ENCODE measurements at places on chromosomes 4 and X.

DNA sequence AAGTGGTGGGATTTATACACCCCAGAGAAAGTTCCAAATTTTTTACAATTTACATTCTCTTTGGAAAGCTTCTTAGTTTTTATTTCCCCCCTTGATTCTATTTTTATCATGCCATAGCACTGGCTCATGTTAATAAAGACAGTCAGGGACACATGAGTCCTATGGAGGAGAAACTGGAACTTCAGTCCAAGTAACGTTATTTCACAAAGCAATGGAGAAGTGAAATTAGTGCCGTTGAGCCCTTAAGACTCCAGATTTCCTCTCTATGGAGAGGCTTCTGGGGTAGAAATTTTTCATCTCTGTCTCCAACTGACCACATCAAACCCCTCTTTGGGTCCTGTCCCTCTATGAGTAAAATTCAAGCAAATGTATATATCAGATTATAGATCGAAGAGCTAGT lies 12.8 kb upstream of the TASL start:
- no peak for DNase-seq

DNA sequence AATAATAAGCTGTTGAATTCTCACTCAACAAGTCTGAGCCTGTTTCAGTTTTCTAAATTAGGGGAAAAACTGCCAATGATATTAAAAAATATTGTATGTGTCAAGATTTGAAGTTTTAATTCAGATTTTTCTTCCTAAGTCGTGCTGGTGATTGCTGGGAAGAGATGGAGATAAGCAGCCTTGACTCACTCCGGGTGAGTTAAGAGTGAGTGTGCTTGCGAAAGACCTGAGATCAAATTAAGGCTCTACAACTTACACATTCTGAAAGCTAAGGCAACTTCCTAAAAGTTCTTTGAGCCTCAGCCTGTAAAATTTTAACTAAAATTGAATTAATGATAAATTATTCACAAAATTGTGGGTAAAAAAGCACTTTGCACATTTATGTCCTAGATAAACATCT lies 1441.2 kb downstream of the PCDH7 start:
- DNase-seq = peak; percentile 15

GRCh38 chrX:11374570-11374969 lies 81.4 kb downstream of the AMELX start:
- DNase-seq = no peak

GRCh38 chrX:24229400-24229879 lies 79.9 kb downstream of the ZFX start:
- DNase-seq = no peak

GRCh38 chr4:186144946-186145569 lies 40.6 kb downstream of the FAM149A start:
- peak; percentile 37 for DNase-seq

DNA sequence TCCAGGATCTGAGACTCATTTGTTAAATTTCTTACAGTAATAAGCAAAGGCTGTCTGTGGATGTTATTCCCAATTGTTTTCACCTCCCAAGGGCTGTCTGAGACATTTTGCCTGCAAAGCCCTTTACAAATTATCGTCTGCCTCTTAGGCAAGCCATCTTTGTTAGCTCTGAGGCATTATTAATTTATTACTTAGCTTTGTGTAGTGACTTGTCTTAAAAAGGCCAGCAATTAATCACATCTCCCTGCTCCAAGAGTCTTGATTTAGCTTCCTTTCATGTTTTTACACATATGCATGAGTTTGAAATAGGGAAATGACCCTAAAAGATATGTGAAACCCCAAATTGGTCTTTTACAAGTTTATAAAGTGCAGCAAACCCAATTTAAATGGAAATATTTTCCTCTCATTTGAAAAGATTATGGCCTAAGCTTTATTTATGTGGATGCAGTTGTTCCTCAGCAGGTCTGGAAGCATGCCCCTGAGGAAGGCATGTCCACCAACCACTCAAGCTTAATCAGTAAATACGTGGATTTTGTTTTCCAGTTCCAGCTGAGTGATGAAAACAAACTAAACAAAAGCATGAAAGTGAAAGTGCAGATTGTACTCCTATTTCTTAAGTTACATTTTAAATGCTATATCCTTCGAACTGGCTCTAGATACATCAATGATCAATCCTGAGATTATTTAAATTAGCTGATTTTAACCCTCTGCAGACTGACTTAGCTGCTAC lies 173.6 kb upstream of the LNX1 start:
- DNase-seq = no peak

GRCh38 chr4:31089815-31090214 lies 369.6 kb downstream of the PCDH7 start:
- peak; percentile 72 for DNase-seq

DNA sequence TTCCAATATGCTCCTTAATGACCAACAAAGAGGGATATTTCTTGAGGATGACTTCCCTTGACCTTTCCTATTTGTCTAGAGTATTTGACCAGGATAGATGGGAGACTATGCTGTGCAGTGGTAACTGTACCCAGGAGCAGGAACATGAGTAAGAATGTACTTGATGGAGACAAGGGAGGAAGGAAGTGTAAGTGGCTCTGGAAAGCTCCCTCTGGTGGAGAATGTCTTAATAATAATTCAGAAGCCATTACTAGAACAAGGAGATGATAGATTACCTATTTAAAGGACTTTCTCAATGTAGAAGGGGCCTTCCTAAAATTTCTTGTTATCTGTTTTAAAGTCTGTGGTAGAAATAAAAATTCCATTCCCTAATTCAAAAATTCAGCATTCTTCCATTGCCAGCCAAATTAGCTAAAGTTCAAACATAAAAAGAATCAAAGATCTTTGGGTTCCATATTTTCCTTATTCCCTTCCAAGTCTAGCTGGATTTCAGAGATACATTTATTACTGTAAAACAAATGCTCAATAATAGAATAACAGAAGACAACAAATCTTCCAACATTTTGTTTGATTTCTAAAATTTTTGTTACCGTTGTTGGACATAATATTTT lies 83.8 kb downstream of the GRID2 start:
- DNase-seq = peak; percentile 22

- DNase-seq = no peak
These were observed 148.5 kb downstream of the FAM13A start for GRCh38 chr4:88908521-88908920.

DNA sequence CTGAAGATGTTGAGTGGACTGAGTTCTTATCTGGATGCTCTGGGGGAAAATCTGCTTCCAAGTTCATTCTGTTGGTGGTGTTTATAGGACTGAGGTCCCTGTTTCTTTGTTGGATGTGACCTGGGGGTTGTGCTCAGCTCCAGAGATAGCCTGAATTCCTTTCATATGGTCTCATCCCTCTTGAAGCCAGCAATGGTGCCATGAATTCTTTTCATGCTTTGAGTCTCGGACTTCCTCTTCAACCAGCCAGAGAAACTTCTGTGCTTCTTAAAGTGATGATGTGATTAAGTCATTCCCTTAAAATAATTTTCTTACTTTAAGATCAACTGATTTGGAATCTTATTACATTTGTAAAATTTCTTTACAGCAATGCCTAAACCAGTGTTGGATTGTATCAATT lies 233.8 kb upstream of the UGT8 start:
- peak; percentile 61 for DNase-seq

DNA sequence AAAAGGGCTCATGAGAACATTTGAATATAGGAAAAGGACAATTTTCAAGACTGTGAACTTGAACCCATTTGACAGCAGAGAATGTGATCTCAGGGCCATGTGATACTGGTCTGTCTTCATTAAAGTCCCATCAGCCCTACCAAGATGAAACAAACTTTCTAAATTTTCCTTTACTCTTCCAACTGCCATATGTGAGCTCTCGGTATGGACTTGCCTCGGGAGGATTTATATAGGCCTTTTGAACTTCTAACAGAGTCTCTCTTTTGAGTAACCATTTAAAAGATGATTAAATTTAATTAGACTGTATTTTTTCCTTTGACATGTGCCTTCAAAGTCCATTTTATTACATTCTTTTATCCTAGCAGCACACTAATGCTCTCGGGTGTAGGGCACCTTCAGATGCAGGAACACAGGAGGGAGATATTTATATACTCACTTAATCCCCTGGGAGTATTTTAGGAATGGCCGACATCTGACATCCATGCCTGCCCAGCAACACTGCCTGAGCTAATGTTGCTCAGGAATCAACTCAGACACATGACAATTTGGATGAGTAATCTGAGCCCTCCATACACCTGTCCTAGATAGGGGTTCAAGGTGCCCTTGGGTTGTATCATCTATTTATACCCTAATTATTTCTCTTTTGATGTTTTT lies 155.0 kb downstream of the SLC7A11 start:
- no peak for DNase-seq

- DNase-seq = no peak
These were observed 8.3 kb upstream of the HAND2 start for GRCh38 chr4:173538148-173538908.

DNA sequence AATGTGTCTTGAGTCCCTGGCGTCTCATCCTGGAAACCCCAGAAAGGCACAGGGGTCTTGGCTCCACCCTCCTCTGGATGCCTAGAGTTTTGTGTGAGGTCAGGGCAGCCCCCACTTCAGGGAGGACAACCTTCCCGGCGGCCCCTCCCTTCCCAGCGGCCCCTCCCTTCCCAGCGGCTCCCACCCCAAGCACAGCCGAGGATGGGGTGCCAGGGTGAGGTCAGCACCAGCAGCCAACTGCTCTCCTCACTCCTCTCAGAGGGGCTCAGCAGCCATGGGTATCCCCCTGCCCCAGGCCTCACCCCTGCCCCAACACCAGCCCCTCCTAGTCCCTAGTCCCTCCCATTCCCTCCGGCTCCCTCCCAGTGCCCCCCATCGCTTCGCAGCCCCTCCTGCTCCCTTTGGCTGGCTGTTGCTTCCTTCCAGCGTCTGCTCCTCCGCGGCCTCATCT lies 17.4 kb downstream of the DGKQ start:
- DNase-seq = no peak

- no peak for DNase-seq
These were observed 233.5 kb upstream of the PGRMC2 start for GRCh38 chr4:128521156-128521555.

GRCh38 chr4:47513461-47513860 lies 28.4 kb downstream of the ATP10D start:
- no peak for DNase-seq

DNA sequence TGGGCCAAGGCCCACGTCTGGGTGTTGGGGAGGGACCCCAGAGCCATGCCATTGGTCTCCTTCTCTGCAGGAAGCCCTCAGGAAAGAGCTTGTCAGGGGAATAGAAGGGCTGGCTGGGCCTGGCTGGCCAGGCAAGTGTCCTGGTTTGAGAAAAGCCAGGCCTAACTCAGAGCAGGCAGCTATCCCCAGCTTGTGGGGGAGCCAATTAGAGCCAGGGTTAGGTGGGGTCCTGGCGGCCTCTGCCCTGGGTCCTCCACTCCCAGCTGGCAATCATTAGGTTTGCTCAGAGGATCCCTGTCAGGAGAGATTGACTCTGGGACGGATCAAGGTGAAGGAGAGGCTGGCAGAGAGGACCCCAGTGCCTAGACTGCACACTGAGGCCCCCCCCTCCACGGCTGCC lies 64.8 kb downstream of the PJA1 start:
- no peak for DNase-seq

GRCh38 chrX:104935581-104935980 lies 284.9 kb downstream of the TEX13A start:
- DNase-seq = no peak

- no peak for DNase-seq
These were observed 5.1 kb downstream of the PSAPL1 start for GRCh38 chr4:7429601-7430078.

- DNase-seq = no peak
These were observed 177.1 kb downstream of the NWD2 start for GRCh38 chr4:37421614-37422013.

- no peak for DNase-seq
These were observed 59.1 kb upstream of the GRPEL1 start for GRCh38 chr4:7126981-7127380.

- DNase-seq = no peak
These were observed 27.2 kb downstream of the NOP14 start for GRCh38 chr4:2935762-2936743.

- peak; percentile 70 for DNase-seq
These were observed 19.2 kb downstream of the PNMA6E start for GRCh38 chrX:153381684-153382532.

- DNase-seq = peak; percentile 79
These were observed 8.8 kb downstream of the PPM1K start for GRCh38 chr4:88275516-88275915.

GRCh38 chrX:97266406-97267121 lies 382.9 kb downstream of the RPA4 start:
- no peak for DNase-seq

GRCh38 chrX:4315891-4316290 lies 602.4 kb upstream of the PRKX start:
- DNase-seq = no peak

DNA sequence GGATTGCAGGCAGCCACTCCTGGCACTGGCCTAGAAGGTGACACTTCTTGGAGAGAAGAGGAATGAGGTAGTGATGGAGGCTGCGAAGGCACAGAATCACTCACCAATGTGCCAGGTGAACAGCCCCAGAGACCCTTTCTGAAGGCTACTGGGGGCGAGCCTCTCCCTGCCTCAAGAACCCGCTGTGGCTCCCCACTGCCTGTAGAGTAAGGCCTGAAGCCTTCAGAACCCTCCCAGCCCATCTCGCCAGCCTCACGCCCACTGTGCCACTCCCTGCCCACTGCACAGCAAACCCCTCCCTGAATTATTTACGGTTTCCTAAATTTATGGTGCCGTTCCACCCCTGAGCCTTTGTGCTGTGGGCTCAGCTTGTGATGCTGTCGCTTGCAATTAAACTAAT lies 24.2 kb upstream of the SORCS2 start:
- no peak for DNase-seq

DNA sequence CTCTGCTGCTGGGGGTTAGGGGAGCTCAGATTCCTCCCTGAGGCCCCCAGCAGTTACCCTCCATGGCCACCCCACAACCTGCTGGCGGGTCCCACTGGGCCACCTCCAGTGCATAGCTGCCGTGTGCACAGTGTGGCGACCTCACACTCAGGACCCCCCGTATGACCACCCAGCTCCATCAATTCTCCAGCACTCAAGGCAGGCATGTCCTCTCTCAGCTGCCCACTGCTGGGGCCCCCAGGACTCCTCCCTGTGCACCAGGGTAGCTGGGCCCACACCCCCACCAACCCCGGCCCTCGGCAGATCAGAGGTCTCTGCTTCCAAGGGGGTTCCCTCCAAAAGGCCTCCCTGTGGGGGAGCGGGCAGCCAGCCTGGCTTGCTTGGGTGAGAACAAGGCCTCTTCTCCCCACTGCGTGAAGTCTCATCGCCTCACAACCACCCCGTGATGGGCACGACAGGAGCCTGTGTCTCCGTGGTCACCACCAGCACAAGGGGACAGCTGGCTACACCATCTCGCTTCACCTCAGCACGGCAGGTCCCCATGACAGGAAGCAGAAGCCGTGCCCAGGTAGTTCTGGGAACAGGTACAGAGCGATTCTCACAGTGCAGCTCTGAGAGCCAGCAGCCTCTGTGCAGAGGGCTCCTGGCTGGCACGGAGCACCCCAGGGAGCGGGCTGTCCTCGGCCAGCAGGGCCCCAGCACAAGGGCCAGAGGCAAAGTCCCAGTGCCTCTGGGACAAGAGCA lies 4.6 kb upstream of the HAUS3 start:
- DNase-seq = no peak

DNA sequence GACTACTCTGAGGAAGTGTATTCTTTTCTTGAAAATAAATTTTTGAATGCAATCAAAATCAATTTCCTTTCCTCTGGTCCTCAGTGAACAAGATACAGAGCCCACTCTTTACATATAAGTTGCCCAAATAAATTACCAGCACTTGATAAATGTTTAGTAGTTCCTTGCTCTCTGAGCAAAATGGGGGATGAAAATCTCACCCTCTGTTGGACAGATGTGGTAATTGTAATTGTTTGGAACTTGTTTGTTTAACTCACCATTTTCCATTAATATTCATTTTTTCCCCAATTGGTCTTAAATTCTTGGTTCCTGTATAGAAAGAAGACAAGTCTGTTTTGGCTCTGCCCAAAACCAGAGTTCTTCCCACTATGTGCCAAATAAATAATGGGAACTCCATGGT lies 146.3 kb downstream of the LDB2 start:
- no peak for DNase-seq
